Left lung (tissue), 14 donors: ENCODE measurements at places on chromosomes 11 and 22. TPM values are rescaled to one million over a fixed set of nuclear protein-coding genes. Genes with fewer than 3 reads are reported as not detected.

GRCh38 chr11:76807206-76807875, 24.2 kb downstream of the TSKU start:
- peak; percentile 84 for DNase-seq

Gene CREB3L1
- 59.3 TPM for total RNA-seq

DNA sequence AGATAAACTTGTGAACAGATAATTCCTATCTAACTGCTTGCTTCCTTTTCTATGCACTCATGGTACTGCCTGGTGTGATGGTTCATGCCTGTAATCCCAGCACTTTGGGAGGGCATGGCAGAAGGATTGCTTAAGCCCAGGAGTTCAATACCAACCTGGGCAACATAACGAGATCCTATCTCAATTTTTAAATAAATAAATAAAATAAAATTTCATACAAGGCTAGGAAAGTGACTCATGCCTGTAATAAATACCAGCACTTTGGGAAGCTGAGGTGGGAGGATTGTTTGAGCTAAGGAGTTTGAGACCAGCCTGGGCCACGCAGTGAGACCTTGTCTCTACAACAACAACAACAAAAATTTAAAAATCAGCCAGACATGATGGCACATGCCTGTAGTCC, 166.6 kb downstream of the COMMD9 start:
- DNase-seq: no peak

DNA sequence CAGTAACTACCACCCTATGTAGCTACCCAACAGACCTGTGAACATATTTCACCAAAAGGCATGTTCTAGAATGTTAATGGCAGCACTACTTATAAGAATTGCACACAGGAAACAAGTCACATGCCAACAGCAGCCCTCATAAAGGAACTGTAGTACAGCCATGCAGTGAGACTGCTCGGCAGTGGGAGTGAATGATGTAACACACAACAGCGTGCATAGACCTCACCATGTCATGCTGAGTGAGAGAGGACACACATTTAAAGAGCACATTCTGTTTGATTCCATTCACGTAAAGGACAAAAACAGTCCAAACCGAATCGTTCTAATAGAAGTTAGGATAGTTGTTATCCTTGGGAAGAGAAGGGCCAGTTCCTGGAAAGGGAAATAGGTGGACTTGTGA, 27.2 kb upstream of the KIRREL3 start:
- no peak for DNase-seq

- DNase-seq: no peak
These were observed 881.3 kb downstream of the KCNA4 start for GRCh38 chr11:29135504-29135903.

Gene GRAMD1B
- 7.4 TPM for total RNA-seq

DNA sequence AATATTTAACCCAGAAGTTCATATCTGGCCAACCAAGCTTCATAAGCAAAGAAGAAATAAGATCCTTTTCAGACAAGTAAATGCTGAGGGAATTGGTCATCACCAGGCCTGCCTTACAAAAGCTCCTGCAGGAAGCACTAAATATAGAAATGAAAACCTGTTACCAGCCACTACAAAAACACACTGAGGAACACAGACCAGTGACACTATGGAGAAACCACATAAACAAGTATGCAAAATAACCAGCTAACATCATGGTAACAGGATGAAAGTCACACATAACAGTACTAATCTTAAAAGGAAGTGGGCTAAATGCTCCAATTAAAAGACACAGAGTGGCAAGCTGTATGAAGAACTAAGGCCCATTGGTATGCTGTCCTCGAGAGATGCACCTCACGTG, 311.4 kb downstream of the DYNC2H1 start:
- DNase-seq: no peak

- DNase-seq: no peak
These were observed 4.3 kb upstream of the MB start for GRCh38 chr22:35621451-35621850.

- DNase-seq: no peak
These were observed 15.9 kb downstream of the PICALM start for GRCh38 chr11:86052693-86053641.

Gene NCAM1
- 1.7 TPM for total RNA-seq

- no peak for DNase-seq
These were observed 71.9 kb upstream of the C11orf87 start for GRCh38 chr11:109350091-109350490.

- DNase-seq: no peak
These were observed 122.2 kb downstream of the APOL5 start for GRCh38 chr22:35839841-35840301.

Gene GRAMD4
- total RNA-seq: 78.2 TPM

Gene MRGPRE
- total RNA-seq: 0.47 TPM

Gene MB
- total RNA-seq: 2.4 TPM

- no peak for DNase-seq
These were observed 28.2 kb upstream of the CALCB start for GRCh38 chr11:15045209-15045608.

GRCh38 chr22:20818471-20818870, 40.1 kb downstream of the PI4KA start:
- no peak for DNase-seq

- no peak for DNase-seq
These were observed 13.7 kb downstream of the PDHX start for GRCh38 chr11:34929794-34930763.

GRCh38 chr11:69435161-69435986, 46.1 kb upstream of the LINC01488 start:
- DNase-seq: no peak

DNA sequence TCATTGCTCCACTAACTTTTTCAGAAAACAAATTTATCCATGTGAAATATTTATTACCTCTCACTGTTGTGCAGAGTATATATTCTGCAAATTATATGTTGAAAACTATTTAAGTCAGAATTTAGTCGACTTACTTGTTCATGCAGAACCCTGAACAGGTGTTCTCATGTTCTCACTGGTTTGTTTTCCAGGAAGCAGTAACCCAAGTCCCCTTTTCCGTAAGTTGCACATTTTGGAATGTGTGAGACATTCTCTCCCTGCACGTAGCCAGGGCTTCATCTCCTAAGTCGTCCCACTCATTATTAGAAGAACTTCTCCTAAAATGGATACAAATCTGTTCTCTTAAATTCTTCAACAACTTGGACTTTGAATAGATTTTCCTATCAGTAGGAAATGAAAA, 524.9 kb downstream of the CNTN5 start:
- DNase-seq: no peak

DNA sequence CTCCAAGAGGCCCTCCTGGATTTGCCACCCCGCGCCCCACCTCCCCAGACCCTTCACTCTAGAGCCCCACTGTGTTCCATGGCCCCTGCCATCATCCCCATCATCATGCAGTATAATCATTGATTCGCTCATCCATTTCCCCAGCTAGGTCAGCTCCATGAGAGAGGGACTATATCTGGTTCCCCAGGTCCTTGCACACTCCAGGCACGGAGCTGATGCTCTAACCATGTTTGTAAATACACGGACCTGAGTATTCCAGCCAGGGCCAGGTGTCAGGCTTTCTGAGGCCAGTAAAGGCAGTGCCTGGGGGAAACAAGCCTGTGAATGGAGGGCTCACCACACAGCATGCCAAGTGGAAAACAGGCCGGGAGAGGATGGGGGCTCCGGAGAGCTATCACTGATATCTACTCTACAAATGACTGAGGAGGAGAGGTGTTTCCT, 27.1 kb upstream of the OAF start:
- DNase-seq: no peak

Gene NXPE2
- total RNA-seq: not detected

Gene JHY
- 7.3 TPM for total RNA-seq

GRCh38 chr11:6995703-6996102, 24.4 kb downstream of the ZNF214 start:
- no peak for DNase-seq

Gene TIGD3
- total RNA-seq: 0.21 TPM

Gene BATF2
- 3.2 TPM for total RNA-seq

Gene RTN4R
- total RNA-seq: 8.9 TPM

Gene SYCE3
- not detected for total RNA-seq

DNA sequence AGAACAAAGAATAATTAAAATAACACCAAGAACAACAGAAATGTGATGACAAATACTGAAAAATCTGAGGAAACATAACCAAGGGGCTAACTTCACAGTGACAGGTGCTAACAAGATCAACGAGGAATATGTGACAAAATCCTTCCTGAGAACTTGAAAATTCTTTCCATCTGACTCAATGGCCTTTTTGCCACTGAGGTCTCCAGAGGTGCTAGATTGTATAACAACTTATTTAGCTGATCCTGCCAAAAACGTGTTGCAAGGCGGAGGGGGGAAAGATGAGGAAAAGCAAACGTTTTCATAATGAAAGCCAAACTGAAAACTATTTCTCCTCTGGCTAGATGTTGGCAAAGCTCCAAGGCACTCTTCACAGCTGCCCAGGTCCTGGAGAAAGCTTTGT, 364.5 kb downstream of the NTM start:
- no peak for DNase-seq

Gene GSTT2B
- total RNA-seq: 1.3 TPM

DNA sequence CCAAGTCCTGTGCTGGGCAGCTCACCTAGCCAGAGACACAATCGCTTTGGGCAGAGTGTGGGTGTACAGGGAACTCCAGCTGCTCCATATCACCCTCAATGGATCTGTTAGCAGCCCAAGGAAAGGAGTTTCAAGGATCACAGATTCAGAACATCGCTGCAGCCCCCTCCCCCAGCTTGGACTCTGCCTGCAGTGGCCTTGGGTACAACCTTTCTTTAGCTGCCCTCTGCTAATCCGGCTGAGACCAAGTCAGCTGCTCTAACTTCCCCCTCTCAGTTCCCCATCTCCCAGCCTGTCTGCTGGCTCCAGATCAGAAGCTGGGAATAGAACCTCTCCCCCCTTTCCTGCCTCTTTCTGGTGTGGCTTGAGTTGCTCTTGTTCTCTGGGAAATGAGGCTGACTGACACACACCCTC, 1.3 kb downstream of the TMEM86A start:
- no peak for DNase-seq

DNA sequence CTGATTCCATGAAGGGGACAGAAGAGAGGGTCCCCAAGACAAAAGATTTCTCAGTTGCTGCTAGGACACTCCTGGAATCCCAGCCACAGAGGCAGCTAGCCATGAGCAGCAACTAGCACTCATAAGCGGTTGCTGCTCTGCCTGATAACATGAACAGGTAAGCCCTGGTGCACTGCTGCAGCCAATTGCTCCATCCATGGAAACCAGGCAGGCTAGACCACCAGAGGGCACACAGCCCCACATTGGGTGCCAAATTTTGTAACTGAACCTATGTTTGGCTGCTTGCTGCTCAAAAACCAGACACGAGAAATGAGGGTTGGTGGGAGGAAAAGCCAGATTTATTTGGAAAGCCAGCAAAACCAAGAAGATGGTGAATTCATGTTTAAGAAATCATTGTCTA, 21.9 kb upstream of the QSER1 start:
- DNase-seq: no peak

- no peak for DNase-seq
These were observed 515.1 kb downstream of the INSC start for GRCh38 chr11:15629690-15630321.

Gene OR2D2
- 0.24 TPM for total RNA-seq

Gene THY1
- 46.6 TPM for total RNA-seq

- DNase-seq: no peak
These were observed 87.5 kb upstream of the CLMP start for GRCh38 chr11:123282597-123282996.

Gene TMPRSS6
- not detected for total RNA-seq

Gene THRSP
- total RNA-seq: not detected

Gene CABP4
- total RNA-seq: 2.0 TPM

DNA sequence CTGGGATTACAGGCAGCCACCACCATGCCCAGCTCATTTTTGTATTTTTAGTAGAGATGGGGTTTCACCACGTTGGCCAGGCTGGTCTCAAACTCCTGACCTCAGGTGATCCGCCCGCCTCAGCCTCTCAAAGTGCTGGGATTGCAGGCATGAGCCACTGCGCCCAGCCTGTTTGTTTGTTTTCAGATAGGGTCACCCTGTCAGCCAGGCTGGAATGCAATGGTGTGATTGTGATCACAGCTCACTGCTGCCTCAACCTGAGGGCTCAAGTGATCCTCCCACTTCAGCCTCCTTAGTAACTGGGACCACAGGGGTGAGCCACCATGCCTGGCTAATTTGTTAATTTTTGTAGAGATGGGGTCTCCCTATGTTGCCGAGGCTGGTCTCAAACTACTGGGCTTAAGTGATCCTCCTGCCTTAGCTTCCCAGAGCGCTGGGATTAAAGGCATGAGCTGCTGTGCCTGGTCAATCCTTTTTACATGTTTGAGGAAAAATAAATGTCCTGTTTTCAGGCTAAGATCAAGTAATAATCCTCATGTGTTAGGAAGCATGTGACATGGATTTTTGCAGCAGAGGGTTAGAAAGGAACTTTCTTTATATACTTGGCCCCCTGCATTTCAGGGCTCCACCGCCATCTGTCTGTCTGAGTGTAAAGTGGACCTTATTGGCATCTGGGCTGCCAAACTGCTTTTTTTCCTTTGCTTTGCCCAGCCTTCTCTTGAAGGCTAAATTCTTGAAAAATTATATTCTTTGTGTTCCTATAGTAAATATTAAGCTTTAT, 4.8 kb upstream of the SLC3A2 start:
- no peak for DNase-seq

Gene KRTAP5-7
- total RNA-seq: not detected

Gene ADAMTS15
- total RNA-seq: 11.8 TPM
